ENCODE measurements at places on chromosomes 5 and 9. TPM values are rescaled to one million over a fixed set of nuclear protein-coding genes. Genes with fewer than 3 reads are reported as not detected.

Gene ORM2
- 0.77 TPM for total RNA-seq

Gene CCDC192
- total RNA-seq, result not detected

Gene CDK9
- total RNA-seq, result 48.7 TPM

Gene LIX1
- not detected for total RNA-seq

Gene NMRK1
- 16.0 TPM for total RNA-seq

Gene GLRA1
- total RNA-seq, result not detected

Gene CCDC171
- 1.5 TPM for total RNA-seq

Gene TMEM252
- total RNA-seq, result not detected

Gene FANCG
- 73.8 TPM for total RNA-seq

Gene PHF24
- 0.08 TPM for total RNA-seq

Gene CAVIN4
- 0.82 TPM for total RNA-seq

Gene NKD2
- 12.3 TPM for total RNA-seq

Gene SLC6A3
- 0.05 TPM for total RNA-seq

Gene IL7R
- total RNA-seq, result 0.90 TPM

Gene ST6GALNAC4
- total RNA-seq, result 38.0 TPM

Gene SPATA31C1
- total RNA-seq, result not detected

Gene ADAMTS13
- total RNA-seq, result 3.4 TPM

Gene SPATA31D4
- total RNA-seq, result not detected

Gene SV2C
- total RNA-seq, result not detected

Gene NFIL3
- total RNA-seq, result 13.3 TPM

Gene BASP1
- total RNA-seq, result 217 TPM

Gene PCDHGA11
- total RNA-seq, result 0.39 TPM

Gene RPS23
- total RNA-seq, result 1,388 TPM

Gene NME5
- 1.7 TPM for total RNA-seq

Gene HINT1
- total RNA-seq, result 233 TPM

Gene PCBD2
- 19.8 TPM for total RNA-seq

Gene PFN3
- total RNA-seq, result not detected

Gene SLC34A3
- not detected for total RNA-seq

Gene NEUROG1
- not detected for total RNA-seq

Gene LCN2
- 1.0 TPM for total RNA-seq

Gene DND1
- total RNA-seq, result 1.8 TPM

Gene SRD5A1
- total RNA-seq, result 30.4 TPM

Gene MACIR
- total RNA-seq, result 11.0 TPM

Gene GPSM1
- total RNA-seq, result 14.2 TPM

Gene FGD3
- total RNA-seq, result 0.80 TPM

Gene ZNF300
- 0.05 TPM for total RNA-seq
